Activated CD4-positive, alpha-beta T cell treated with anti-CD3 and anti-CD28 coated beads, Interleukin-2, Interleukin-4, amounts not matched to agents 100 ng/mL and 50 ng/mL, durations not matched to agents 16 hours and 8 hours (primary cell): ENCODE measurements at places on chromosomes 12 and 14.

- DNase-seq: no peak
Observed at GRCh38 chr12:119996417-119996816, 7.4 kb downstream of the BICDL1 start.

- no peak for DNase-seq
Observed at GRCh38 chr12:739349-739748, 13.0 kb upstream of the WNK1 start.

DNA sequence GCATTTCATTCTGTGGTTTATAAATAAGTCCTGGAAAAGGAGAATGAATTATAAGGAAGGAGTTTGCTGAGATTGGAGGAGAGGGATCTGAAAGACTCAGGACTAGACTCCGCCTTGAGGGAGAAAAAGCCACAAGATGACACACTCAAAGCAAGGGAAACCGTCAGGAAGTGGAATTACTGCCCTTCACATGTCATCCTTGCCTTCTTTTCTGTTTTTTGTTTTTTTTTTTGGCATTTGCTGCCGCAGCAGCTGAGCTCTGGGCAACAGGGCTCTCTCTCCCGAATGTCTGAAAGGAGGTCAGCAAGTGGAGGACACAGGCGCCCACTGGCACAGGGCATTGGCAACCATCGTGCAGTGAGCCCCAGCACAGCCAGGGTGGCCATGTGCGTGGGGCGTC is 344.9 kb downstream of the DPF3 start:
- no peak for DNase-seq

GRCh38 chr14:77599889-77600288 is 16.5 kb downstream of the SPTLC2 start:
- no peak for DNase-seq

DNA sequence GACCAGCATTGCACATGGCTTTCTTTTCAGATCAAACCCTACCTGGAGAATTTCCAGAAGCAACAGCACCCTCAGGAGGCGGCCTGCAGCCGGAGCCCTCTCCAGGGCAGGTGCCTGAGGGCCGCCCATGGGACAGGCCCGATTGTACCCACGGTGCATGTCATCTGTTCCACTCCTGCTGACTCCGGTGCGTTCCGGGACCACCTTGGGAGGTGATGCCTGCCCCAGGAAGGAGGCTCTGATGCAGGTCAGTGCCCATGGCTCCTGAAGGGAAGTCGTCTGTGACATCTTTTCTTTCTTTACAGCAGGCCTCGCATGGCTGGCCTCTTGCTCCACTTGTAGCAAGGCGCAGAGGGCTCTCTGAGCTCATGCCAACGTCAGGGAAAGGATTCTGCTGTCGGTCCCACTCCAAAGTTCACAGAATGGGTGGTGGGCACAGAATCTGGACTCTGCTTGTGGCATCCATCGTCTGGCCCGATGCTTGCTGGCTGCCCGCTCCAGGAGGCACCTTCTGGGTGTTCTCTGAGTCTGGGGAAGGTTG is 160.7 kb upstream of the RTL1 start:
- DNase-seq: no peak

DNA sequence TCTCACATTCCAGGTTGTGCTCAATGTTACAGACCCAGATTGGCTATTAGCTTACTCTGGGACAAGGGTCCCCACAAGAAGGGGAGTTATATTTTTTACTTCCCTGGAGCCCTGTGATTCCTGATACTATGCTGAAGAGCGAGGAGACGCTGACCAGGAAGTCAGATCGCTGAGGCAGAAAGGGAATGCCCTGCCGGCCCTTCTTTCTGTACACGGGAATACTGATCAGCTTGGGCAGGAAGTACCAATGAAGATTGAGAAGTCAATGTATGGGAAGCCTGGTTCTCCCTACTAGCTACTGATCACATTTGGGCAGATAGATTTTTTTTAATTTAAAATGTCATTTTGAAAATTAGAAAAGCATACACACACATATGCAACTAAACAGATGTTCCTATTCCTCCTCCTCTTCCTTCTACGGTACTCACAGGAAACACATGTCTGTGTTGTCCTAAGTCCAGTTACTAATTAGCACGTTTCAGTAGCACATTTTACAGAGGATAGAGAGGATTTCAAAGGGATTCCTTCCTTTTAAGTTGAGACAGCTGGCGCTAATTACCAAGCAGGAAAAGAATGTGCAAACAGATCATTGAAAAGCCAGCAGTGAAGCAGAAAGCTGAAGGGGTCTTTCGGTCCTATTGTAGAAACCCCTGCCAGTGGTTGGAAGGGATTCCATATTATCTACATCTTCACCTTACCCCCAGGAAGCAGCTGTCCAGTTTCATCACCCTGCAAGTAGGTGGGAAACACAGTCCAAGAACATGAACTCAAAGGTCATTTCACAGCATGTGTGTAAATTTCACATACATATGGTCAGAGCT is 292.4 kb downstream of the DUSP6 start:
- DNase-seq: no peak

- no peak for DNase-seq
Observed at GRCh38 chr12:2276288-2277033, 223.7 kb downstream of the CACNA1C start.

DNA sequence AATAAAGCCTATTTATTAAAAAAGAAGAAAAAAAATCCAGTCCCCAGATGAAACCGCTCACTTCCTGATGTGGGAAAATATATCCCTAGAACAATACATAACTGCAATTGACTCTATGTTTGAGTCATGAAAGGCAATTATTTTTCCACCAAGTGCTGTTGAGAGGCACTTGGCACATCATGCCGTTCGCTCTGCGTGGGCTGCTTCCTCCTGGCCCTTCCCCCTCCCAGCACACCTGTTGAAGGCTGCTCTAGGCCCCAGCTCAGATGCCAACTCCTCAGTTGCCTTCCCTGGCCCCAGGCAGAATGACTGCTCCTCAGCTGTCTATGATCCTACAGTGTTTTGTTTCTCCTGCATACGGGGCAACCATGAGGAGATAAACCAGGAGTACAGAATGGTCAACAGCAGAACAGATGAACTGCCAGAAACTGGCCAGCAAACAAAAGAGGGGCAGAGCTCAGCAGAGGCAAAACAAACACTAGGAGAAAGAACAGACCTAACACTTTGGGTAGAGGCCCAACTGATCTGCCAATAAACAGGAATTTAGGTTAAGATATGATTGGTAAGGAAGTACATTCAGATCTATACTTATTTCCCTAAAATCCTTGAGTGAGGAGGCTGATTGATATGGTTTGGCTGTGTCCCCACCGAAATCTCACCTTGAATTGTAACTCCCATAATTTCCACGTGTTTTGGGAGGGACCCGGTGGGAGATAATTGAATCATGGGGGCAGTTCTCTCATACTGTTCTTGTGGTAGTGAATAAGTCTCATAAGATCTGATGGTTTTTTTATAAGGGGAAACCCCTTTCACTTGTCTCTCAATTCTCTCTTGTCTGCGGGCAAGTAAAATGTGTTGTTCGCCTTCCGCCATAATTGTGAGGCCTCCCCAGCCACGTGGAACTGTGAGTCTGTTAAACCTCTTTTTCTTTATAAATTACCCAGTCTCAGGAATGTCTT is 58.6 kb downstream of the SLC38A1 start:
- DNase-seq: peak; percentile 68

- no peak for DNase-seq
Observed at GRCh38 chr12:26629864-26630263, 203.1 kb downstream of the ITPR2 start.

- no peak for DNase-seq
Observed at GRCh38 chr12:13273850-13274249, 77.3 kb downstream of the EMP1 start.

- DNase-seq: peak; percentile 46
Observed at GRCh38 chr12:6780573-6780972, 8.3 kb downstream of the LAG3 start.

DNA sequence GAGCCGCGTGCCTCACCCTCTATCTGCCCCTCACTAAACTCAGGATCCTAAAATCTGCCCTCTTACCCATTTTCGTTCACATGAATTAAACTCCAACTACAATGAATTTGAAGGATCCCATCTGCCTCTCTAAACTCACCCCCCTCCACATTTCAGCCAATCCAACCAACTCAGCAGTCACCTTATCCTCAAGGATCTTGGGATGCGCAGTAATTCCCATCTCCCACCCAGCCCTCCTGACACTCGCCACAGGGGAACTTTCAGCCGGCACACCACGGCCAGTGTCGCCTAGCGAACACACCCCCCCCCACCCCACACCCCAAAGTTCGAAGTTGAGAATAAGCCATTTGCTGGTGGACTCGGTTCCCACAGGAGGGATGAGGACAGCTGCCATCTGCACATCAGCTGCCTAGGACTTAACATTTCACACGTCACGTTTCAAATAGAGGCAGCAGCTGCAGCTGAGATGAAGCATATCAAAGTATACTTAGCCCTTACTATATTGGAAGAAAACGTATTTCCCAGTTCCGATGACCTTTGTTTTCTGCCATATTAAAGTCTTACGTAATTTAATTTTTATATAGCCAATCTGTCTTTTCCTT is 8.7 kb upstream of the SELPLG start:
- DNase-seq: no peak

DNA sequence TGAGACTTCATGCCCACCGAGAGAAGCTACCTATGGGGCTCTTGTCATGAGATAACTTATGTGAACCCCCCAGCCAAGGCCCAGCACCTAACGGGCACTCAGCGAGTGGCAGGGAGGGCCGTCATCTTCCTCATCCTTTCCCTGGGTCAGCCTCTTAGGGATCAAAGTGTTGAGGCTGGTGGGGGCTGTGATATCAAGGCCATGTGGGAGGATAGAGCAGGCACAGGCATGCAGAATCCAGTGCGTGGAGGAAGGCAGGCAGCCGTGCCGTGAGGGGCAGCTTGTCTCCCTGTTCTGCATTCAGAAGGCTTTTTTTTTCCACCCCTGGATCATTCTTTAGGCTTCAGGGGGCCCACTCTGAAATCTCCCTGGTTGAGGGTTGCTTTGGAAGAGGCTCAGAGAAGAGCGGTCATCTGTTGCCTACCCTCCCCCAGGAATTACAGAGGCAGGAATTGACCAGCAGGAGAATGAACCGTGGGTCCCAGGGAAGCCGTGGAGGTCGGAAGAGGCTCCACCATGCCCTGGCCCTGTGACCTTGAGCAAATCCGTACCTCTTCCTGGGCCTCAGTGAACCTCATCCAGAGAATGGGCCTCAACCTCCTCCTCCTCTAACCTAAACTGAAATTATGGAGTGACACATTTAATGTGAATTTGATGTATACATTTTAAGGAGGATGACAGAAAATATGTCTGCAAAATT is 62.8 kb downstream of the BEGAIN start:
- DNase-seq: no peak

GRCh38 chr12:110766311-110767154 is 23.8 kb upstream of the PPP1CC start:
- DNase-seq: no peak
